ENCODE measurements at places on chromosomes 2 and 18.

DNA sequence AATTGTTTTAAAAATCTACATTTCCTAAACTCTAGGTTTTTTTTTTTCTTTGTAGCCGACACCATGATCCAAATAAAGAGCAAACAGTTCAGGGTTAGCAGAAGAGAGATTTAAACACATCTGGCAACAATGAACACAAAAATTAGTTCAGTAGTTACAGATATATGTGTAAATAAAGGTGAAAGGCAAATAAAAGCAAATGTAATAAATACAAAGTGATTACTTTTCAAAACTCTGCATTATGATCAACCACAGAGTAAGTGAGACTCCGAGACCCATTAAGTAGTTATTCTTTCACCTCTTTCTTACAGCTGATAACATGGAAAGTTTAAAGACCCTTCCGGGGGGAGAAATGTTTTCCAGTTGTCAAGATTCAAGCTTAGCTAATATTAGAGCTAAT is 716 bp downstream of the CALCRL start:
- DNase-seq = no peak

DNA sequence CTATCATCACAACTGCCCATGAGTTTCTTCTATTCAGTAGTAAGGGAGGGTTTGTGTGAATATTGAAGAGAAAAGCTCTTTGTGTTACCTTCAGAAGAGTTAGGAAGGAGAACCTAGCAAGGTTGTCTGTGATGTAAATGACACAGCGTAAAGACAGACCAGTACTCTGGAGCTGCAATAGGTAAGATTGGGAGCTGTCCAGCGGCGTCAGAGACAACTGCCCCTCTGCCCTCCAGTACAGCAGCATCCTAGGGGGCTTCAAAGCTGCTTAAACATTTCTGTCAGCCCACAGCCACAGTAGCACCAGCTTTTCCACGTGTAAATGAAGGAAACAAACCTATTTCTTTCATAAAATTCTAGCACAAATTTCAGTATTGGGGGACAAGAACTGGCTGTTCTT is 34.5 kb downstream of the NYAP2 start:
- no peak for DNase-seq

DNA sequence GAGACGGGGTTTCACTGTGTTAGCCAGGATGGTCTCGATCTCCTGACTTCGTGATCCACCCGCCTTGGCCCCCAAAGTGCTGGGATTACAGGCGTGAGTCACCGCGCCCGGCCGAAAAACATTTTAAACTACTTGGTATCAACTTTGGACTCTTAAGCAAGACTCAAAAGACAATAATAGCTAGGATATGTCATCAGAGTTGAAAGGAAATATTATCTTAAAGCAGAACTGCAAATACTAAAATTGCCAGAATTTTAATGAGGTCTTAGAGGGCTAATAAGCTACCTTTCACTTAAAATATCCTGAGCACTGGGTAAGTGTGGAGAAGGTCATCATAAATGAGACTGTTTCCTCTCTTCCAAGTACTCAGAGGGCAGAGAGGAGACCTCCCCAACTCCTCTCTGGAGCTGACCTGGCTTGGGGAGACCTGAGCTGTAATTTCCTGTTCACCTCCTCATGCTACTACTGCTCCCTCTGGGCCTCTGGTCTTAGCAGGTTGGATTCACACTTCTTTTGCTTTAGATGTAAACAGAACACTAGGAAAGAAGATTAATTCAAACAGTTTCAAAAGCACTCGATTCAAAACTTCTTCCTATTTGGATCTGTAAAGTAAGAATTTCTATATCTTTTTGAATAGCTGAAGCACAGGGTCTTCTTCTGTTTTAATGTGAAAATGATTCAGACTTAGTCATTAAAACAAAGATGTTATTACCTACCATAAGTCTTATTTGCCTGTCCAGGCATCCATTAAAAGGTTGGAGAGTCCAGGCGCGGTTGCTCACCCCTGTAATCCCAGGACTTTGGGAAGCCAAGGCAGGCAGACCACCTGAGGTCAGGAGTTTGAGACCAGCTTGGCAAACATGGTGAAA is 16.5 kb downstream of the CNRIP1 start:
- no peak for DNase-seq

GRCh38 chr2:15673919-15674636 is 82.4 kb downstream of the DDX1 start:
- DNase-seq = no peak

DNA sequence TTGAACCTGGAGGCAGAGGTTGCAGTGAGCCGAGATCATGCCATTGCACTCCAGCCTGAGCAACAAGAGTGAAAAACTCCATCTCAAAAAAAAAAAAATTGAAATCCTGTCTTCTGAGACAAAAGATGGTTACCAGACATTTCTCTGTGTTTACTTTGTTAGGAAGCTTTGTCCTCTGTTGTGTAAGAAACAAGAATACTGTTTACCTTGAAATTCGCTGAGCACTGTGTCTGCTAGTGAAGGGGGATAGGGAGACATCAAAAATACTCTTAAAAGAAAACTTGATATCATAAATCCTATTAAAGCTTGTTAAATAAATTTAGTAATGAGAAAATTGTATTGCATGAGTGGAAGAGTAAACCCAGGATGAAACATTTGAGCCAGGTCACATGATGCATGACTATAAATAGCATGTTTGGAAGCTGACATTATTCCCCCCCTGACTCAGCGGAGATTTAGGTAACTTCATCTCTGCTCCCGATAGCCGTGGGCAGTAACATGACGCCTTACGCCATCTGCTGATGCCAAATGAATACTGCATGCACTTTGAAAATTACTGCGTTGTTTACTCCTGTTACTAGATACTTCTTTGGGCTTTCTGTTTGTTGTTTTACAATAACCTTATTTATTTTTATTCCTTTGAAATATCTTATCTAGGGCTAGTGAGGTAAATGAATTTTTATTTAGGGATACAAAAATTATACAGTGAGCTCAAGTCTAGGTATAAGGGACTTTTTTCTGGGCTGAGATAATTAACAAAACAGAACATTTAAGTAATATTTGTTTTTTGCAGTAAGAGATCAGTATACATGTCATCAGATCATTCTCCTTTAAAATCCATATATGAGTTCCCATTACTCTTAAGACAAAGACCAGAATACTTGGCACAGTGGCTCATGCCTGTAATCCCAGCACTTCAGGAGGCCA is 134.9 kb downstream of the MAP3K20 start:
- peak; percentile 14 for DNase-seq

GRCh38 chr18:36600548-36600947 is 228.3 kb downstream of the TPGS2 start:
- no peak for DNase-seq

GRCh38 chr2:9170458-9171130 is 36.0 kb upstream of the ASAP2 start:
- DNase-seq = no peak

GRCh38 chr2:70473101-70473722 is 80.4 kb downstream of the TGFA start:
- DNase-seq = no peak

DNA sequence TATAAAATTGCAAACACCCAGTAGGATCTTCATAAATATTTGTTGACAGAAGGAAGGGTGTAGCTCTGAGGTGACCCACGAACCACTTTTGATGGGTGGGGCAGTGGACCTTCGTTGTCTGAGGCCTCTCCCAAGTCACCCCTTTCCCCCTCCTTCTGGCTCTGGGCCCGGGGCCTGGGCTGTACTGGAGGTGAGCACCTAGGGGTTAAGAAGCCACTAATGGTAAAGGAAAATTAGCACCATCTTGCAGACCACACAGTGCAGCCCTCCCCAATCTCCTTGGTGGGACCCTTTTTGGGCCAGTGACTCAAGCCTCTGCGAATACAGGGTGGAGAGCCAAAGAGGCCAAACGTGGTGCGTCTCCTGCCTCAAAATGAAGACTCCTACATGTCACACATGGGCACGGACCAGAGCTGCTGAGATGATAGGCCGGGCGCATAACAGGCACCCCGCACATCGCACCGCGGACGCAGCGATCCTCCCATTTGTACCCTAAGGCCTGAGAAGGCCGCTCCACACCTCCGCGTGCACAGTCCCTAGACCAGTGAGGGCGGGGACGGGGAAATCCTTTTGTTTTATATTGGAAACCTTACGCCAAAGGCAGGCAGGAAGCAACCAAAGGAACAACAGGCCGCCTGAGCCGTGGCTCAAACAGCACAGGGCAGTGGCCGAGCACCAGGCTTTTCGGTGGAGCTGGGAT is 31.9 kb upstream of the ATP6V1B1 start:
- no peak for DNase-seq

DNA sequence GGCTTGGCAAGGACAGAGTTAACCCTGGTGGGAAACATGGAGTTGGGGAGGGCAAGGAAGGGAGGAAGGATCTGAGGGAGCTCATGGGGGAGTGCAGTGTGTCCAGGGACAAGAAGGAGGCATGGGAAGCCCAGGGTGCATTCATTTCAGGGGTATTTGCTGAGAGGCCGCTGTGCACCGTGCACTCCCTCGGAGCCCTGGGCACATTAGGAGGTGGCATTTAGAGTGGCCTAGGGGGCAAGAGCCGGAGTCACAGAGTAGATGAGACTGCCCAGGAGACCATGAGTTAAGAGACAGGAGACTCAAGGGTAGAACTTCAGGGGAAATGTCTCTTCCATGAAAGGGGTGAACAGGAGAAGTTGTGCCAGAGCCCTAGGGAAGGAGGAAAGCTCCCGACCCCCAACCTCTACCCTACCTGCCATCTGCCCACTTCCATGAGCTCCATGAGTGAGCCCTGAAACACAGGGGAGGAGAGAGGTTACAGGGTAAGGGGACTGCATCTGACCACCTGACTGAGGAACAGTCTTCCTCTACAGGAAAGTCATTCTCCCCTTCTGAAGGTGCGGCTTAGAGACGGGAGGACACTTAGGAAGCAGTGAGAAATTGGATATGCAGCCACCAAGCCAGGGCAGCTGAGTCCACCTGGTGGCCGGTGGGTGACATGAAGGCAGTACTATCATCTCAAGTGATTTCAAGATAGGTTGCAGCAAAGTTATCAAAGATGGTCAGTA is 58.5 kb upstream of the COPS8 start:
- DNase-seq = no peak

DNA sequence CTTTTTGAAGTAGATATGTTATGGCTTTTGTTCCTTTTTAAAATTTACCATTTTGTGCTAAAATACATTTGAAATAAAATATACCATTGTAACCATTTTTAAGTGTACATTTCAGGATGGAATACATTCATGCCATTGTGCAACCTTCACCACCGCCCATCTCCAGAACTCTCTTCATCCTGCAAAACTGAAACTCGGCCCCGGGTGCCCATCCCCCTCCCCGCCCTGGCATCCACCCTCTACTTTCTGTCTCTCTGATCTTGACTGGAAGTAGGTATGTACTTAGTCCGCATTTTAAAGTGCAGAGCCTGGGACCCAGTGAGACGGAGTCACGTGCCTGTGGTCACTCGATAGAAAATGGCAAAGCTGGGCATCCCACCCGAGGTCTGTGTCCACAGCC is 45.6 kb downstream of the DIPK1C start:
- no peak for DNase-seq

- DNase-seq = no peak
Observed at GRCh38 chr2:5665066-5665465, 27.1 kb upstream of the SOX11 start.

DNA sequence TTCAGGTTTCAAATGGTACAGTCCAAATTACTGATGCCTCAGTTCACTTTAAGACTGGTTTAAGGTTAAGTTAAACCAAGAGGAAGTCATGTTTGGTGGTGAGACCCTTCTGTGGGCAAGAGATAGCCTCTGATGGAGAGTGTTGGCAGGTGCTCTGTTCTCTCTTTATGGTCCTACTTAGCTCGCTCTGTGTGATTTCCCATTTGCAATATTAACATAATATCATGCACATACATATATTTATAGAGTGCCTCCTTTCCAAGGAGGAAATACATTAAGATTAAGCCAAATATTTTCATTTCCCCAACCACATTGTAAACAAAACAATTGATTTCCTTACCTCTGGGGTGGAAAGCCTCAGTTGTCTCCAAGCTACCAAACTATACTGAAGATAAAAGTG is 222.4 kb downstream of the PIK3C3 start:
- no peak for DNase-seq

GRCh38 chr2:165401285-165401852 is 68.1 kb upstream of the CSRNP3 start:
- no peak for DNase-seq

DNA sequence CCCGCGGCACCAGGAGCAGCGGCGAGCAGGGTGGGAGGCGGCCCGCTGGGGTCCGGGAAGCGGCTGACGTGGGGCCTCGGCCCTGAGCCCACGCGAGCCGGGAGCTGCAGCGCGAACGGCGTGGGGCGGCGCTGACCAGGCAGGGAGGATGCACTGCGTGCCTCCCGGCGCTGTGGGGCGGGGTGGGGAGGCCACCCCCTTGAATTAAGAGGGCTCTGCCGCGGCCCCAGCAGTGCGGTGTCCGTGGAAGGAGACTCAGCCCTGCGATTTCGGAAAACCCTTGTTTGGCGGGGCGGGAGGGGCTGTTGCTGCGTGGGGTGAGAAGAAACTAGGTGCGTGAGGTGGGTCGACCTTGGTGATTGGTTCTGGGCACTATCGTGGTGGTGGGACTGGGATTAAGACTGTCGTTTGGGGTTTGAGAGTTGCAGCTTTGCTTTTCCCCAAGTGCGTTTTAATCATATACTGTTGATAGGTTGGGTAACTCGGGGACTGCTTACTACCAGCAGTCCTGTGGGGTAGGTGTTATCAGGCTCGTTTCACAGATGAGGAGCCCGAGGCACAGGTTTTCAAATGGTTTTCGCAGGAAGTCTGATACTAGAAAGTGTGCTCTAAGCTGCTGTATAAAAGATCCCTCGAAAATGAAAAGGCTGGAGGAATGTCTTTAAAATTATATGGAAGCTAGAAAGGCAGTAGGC is 722 bp downstream of the ACSL3 start:
- peak; percentile 10 for DNase-seq

DNA sequence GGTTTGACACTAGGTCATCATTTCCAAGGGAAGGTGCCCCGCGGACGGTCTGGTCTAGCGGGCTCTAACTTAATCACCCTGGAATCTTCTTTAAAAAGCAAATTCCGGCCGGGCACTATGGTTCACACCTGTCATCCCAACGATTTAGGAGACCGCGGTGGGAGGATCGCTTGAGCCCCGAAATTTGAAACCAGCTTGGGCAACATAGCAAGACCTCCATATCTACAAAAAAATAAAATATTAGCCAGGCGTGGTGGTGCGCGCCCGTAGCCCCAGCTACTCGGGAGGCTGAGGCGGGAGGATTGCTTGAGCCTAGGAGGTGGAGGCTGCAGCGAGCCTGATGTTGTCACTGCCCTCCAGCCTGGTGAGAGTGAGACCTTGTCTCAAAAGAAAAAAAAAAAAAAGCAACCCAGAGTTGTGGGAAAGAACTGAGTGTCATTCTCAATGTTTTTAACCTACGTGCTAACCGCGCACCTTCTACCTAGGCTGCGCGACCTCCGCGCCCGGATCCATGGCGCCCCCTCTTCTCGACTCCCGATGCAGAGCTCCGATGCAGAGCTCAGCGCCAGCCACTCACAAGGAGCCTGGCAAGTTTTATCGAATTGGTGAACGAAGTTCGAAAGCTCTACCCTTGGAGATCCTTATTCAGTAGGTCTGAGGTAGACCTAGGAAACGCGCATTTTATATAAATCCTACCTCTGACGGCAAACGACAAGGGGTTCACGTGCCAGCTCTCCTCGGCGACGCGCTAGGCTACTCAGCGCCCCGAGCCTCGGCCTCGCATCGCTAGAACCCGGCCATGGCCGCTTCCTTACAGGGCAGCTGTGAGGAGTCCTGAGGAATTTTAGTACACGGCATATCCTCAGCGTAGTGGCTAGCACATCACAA is 888 bp upstream of the TWSG1 start:
- DNase-seq = peak; percentile 4

GRCh38 chr2:88950010-88950409 is 258.5 kb downstream of the RPIA start:
- no peak for DNase-seq

- no peak for DNase-seq
Observed at GRCh38 chr2:186590759-186591505, 1.1 kb downstream of the ITGAV start.

GRCh38 chr2:23404426-23404825 is 19.4 kb downstream of the KLHL29 start:
- DNase-seq = no peak

Data from stimulated activated CD8-positive, alpha-beta memory T cell treated with anti-CD3 and anti-CD28 coated beads, Interleukin-2, amount 100 ng/mL, for 1 hour (primary cell).